Calu3 (cell line): ENCODE measurements at places on chromosomes 12 and 14. TPM values are rescaled to one million over a fixed set of nuclear protein-coding genes. Genes with fewer than 3 reads are reported as not detected.

The GARIN6 gene
- not detected in 2 replicates for total RNA-seq

The TUNAR gene
- total RNA-seq: not detected in 2 replicates

The KRT83 gene
- not detected in 2 replicates for total RNA-seq

The LTB4R gene
- total RNA-seq: 13.4 and 18.7 TPM in 2 replicates

The ARHGDIB gene
- 23.5 and 23.6 TPM in 2 replicates for total RNA-seq

The SERPINA12 gene
- total RNA-seq: not detected in 2 replicates
